Uterine smooth muscle cell (primary cell): ENCODE measurements at places on chromosomes 5 and 9. TPM values are rescaled to one million over a fixed set of nuclear protein-coding genes. Genes with fewer than 3 reads are reported as not detected.

RELL2 gene
- 4.9 TPM in 2 replicates for total RNA-seq

TESK1 gene
- 10.2 and 13.1 TPM in 2 replicates for total RNA-seq

NTRK2 gene
- total RNA-seq, result 0.33 and 1.9 TPM in 2 replicates

IL5 gene
- not detected in 2 replicates for total RNA-seq

OR1J2 gene
- total RNA-seq, result not detected in 2 replicates

FAM174A gene
- 22.0 and 26.6 TPM in 2 replicates for total RNA-seq

EQTN gene
- not detected in 2 replicates for total RNA-seq

GARNL3 gene
- total RNA-seq, result 3.3 and 5.1 TPM in 2 replicates

STPG3 gene
- total RNA-seq, result not detected in 2 replicates

ANKRD20A1 gene
- total RNA-seq, result 0.12 and 0.22 TPM in 2 replicates

RIMOC1 gene
- 16.6 and 18.1 TPM in 2 replicates for total RNA-seq

LEAP2 gene
- 0.11 and 0.12 TPM in 2 replicates for total RNA-seq

SAXO1 gene
- total RNA-seq, result under 0.01 TPM in 1 of 2 replicates, not detected in the other

SGCD gene
- 3.7 and 4.0 TPM in 2 replicates for total RNA-seq

PGM5 gene
- 61.4 and 74.4 TPM in 2 replicates for total RNA-seq
